ENCODE measurements at places on chromosomes 5 and 9. TPM values are rescaled to one million over a fixed set of nuclear protein-coding genes. Genes with fewer than 3 reads are reported as not detected.

The IL5 gene
- not detected for total RNA-seq

DNA sequence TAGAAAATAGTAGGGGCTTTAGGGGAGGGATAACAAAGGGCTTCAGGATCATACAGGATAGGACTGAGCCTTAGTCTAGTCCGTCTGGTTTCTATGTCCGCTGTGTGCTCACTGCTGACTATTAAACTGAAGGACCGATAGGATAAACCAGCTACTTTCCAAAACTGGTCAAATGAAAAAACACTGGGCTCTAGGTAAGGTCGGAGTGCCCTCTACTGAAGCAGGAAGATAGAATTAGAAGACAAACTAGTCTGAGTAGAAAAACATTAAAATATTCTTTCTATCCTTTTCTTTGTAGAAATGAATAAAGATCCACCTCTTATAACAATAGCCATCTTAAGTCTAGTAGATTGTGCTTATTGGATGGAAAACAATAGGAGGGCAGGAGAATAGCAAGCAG, 133.6 kb downstream of the CEMIP2 start:
- no peak for DNase-seq
- H3K27ac ChIP-seq = no peak overlapping the region
- no peaks in the 10 kb centered on the region for H3K36me3 ChIP-seq

- H3K4me3 ChIP-seq = no peak overlapping the region
- H3K4me1 ChIP-seq = peaks cover 14% of the 10 kb centered on the region
- no peak overlapping the region for H3K27ac ChIP-seq
- no peaks in the 10 kb centered on the region for H3K27me3 ChIP-seq
- no peaks in the 10 kb centered on the region for H3K36me3 ChIP-seq
These were observed 72.7 kb upstream of the ASS1 start for GRCh38 chr9:130372057-130372456.

DNA sequence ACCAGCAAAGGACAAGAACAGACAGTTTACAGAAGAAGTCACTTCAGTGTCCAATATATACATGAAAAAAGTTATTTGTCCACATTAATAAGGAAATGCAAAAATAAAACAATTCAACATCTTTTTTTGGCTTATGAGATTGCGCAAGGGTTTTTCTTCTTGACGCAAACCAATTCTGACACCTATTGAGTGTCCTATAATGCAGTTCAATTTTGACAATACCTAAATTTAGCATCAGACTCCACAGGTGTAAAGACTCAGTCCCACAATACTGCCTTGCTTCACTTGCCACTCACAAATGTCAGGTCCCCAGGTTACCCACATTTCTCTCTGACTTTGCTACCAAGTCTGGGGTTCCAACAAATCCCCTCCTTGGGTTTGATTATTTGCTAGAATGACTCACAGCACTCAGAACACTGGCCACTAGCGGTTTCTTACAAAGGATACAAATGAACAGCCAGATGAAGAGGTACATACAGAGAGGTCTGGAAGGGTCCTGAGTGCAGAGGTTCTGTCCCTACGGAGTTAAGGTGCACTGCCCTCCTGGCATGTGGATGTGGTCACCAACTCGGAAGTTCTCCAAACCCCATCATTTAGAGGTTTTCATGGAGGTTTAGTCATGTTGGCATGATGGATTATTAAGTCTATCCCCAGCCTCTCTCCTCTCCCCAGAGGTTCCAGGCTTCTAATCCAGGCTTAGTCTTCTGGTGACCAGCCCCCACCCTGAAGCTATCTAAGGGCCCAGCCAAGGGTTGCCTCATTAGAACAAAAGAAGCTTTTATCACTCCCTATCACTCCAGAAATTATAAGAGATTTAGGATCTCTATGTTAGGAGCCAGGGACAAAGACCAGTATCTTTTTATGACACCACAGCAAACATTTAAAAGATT, 27.0 kb upstream of the SLC22A5 start:
- H3K4me1 ChIP-seq = no peaks in the 10 kb centered on the region
- H3K27ac ChIP-seq = no peak overlapping the region
- no peaks in the 10 kb centered on the region for H3K36me3 ChIP-seq
- no peak for DNase-seq
- no peaks in the 10 kb centered on the region for H3K27me3 ChIP-seq

DNA sequence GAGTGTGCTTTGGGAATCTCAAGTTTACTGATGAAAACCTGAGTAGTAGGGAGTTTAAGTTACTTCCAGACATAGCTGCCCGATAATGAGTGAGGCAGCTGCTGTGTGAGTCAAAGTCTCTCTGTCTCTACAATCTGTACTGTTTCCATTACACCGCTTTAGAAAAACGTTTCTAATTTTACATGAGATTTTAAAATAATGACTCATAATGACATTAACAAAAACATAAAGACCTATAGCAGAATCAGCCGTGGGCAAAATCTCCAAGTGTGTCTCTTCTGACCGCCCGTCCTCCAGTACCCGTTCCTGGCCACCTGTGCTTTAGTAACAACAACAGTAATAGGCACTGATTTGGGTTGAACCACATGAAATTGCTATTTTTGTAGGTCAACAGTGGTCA, 69.6 kb upstream of the PRRC1 start:
- H3K36me3 ChIP-seq = no peaks in the 10 kb centered on the region
- H3K4me3 ChIP-seq = no peak overlapping the region
- no peak for DNase-seq
- H3K4me1 ChIP-seq = no peaks in the 10 kb centered on the region

GRCh38 chr5:2172471-2172870, 289.7 kb upstream of the IRX4 start:
- H3K4me3 ChIP-seq = no peak overlapping the region
- H3K4me1 ChIP-seq = no peaks in the 10 kb centered on the region
- DNase-seq = no peak
- no peak overlapping the region for H3K27ac ChIP-seq
- H3K27me3 ChIP-seq = peaks cover 100% of the 10 kb centered on the region
